ENCODE measurements at places on chromosomes 3 and 15. TPM values are rescaled to one million over a fixed set of nuclear protein-coding genes. Genes with fewer than 3 reads are reported as not detected.

The FBXW12 gene
- total RNA-seq, result not detected

The PLAAT1 gene
- total RNA-seq, result 4.5 TPM

The ACAP2 gene
- 196 TPM for total RNA-seq

The FBXO40 gene
- 0.22 TPM for total RNA-seq

The PFKFB4 gene
- 9.6 TPM for total RNA-seq

The SH3GL3 gene
- total RNA-seq, result 20.3 TPM

The HAUS2 gene
- 46.1 TPM for total RNA-seq
